Activated CD4-positive, alpha-beta T cell treated with anti-CD3 and anti-CD28 coated beads for 4 hours (primary cell): ENCODE measurements at places on chromosomes 5 and 9.

DNA sequence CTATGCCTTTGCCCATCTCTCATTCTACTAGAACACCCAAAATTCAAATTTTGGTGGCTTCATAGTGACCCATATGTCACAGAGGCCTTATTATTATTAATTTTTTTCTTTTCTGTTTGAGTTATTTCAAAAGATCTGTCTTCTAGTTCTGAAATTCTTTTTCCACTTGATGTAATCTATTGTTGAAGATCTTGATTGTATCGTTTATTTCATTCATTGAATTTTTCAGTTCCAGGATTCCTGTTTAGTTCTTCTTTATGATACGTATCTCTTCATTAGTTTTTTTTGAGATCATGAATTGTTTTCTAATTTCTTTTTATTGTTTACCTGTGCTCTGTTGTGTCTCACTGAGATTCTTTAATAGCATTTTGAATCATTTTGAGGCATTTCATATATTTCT lies 24.6 kb upstream of the APBA1 start:
- no peak for DNase-seq

- DNase-seq, result no peak
Observed at GRCh38 chr5:113271745-113272454, 162.9 kb downstream of the TSSK1B start.

DNA sequence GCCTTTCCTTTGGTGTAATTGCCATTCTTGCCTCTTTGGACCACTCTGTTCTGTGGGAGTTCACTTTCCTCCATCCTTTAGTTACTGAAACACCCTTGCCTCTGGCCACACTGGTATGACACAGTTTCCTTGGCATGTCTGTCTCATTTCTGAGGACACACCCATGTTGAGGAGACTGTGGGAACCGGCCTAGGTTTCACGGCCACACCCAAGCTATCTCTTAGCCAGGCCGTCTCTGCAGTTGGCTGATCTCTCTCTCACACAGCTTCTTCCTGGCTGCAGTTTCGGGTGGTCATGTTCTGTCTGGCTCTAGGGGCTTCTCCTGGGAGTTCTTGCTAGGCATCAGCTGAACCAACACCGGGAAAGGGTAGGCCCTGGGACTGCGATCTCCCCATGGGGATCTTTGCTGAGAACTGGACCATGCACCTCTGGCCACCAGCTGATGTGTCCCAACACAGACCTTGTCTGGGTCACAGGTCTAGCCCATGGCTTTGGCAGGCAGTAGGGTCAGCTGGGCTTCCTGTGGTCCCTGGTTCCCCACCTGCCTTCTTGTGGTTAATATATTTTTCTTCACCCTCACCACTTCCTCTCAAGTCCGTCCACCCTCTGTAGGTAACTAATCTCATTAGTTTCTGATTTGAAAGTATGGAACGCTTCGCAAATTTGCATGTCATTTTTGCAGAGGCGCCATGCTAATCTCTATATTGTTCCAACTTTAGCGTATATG lies 24.9 kb downstream of the ARHGEF37 start:
- no peak for DNase-seq

DNA sequence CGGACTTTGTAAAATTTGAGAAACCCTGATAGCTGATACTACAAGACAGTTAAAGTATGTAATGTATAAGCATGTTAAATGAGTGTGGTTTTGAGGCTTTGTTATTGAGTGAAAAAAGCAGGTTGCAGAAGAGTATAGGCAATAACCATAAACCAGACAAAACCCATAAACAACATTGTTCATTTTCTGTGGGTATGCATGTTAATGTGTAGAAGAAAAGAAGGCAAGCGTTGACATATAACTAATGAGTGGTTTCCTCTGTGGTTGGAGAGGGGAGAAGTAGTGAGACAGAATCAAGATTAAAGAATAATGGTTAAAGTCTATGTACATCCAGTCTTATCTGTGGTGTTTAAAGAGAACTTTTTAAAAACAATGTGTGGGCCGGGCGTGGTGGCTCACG lies 26.2 kb downstream of the RAD23B start:
- DNase-seq, result no peak

DNA sequence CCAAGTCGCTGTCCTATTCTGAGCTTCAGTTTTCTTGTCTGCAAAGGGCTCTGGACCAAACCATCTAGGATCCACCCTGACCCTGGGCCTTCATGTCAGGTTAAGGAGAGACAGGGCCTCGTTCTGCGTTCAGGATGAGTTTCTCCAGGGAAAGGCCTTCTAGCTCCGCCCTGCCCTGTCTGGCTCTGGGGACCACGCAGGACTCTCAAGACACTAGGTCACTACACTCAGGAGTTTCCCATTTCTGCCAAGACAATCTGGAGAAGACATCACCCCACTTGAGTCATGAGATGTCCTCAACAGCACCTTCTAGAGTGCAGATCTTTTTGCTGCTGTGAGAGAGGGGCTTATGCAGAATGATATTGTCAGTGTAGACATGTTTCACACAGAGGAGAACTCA lies 53.2 kb upstream of the KCNMB1 start:
- DNase-seq, result no peak

DNA sequence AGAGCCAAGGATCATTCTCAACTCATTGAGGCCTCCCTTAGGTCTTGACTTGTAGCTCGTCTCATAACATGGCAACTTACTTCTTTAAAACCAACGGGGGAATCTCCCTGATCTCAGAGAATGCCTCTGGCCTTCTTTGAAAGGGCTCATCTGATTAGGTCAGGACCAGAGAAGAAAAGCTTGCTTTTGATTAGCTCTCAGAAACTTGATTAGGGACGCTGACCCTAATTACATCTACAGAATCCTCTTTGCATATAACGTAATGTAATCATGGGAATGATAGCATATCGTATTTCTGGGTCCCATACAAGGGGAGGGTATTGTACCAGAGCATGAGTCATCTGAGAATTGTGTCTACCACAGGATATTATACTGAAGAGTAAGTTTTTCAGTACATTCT lies 125.1 kb upstream of the SH3GL2 start:
- no peak for DNase-seq

DNA sequence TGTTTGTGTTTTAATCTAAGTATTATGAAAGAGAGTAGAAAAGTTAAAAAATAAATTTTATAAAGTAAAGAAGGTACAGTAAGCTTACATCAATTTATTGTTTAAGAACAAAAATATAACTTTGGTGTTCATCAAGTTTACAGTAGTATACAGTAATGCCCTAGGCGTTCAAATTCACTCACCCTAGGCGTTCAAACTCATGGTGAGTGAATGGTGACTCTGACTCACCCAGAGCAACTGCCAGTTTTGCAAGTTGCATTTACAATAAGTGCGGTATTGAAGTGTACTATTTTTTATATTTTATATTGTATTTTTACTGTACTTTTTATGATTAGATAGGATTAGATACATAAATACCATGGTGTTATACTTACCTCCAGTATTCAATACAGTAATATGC lies 421.3 kb downstream of the CDH12 start:
- no peak for DNase-seq

DNA sequence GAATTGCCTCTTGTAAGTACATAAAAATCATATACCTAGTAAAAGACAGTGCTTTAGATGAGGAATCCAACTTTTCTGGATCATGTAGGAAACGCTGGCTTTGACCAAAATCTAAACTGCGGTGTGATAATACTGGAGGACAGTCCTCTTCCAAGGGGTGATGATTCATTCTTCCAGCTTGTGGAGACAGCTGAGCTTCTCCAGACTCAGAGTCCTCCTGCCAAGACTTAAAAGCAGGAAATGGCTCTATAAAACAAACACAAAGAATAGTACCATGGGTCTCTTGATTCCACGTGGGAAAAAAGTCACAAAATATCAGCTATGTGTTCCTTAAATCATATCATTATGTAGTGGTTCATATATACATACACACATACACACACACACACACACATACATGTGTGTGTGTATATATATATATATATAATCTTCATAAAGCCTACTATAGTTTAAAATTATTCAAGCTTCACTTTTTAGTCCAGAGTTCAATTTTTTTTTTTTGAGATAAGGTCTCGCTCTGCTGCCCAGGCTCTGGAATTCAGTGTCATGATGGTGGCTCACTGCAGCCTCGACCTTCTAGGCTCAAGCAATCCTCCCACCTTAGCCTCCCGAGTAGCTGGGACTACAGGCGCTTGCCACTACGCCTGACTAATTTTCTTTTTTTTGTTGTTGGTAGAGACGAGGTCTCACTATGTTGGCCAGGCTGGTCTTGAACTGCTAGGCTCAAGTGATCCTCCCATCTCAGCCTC lies 65.0 kb downstream of the PKD2L2 start:
- no peak for DNase-seq

- no peak for DNase-seq
Observed at GRCh38 chr5:125180231-125180829, 433.9 kb upstream of the ZNF608 start.

- no peak for DNase-seq
Observed at GRCh38 chr9:72947984-72948465, 4.8 kb downstream of the ALDH1A1 start.

GRCh38 chr5:115460472-115460871 lies 84.1 kb downstream of the FEM1C start:
- no peak for DNase-seq

DNA sequence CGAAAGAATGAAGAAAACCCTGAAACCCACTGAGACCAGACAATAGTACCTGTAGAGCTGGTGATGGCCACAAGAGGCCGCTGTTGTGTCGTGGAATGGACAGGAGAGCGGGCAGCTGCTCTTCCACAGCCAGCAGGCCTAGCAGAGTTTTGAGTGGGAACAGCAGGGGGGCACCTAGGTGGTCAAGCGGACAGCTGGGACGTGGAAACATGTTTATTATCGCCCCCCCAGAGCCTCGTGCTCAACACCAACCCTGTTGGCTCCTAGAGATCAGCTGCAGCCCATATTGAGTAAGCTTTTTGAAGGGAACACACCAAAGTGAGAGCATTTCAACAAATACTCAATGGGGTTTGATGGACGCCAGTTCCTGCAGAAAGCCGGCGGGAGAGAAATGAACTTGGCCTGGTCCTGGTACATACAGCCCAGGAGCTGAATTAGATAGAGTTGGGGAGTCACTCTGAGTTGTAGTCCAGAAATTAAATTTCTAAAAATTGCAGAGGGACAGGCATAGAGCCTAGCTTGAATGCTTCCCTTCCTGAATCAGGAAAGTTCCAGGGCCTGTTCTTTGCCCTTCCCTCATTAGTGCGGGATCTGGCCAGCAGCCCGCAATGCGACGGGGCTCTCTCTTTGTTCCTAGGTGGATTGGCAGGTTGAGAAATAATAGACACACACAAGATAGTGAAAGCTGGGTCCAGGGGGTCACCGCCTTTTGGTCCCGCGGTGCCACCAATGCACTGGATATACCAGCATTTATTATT lies 33.8 kb downstream of the MFAP3 start:
- peak; percentile 87 for DNase-seq

DNA sequence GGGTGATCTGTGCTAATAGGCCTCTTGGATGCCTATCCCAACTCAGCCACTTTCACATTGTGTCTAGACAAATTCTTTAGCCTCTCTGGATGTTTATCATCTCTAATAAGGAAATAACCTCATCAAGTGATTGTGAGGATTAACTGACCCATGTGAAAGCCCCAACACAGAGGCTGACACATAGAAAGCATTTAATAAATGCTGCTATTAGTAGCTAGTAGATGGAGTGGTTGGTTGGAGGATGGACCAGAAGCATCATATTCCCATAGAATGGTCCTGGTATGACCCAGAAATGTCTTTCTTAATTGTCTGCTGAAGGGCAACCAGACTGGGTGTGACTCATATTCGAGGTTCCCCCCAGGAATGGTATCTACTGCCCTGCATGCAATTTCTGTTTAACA lies 124.4 kb downstream of the PIK3R1 start:
- no peak for DNase-seq

DNA sequence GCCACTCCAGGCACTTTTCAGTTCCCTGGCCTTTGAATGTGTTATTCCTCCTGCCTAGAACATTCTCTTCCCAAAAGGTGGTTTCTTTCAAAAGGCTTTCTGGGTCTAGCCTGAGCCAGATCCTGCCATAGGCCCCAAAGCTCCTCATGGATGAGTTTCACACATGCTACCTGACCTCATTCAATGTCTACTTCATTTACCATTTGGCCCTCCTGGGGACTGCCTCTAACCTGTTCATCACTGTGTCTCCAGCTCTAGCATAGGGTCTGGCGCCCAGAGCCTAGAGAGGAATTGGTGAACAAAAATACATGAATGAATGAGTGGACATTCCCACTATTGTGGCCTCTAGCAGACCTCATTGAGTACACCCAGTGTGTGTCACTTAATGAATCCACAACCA lies 5.4 kb upstream of the P4HA2 start:
- no peak for DNase-seq

DNA sequence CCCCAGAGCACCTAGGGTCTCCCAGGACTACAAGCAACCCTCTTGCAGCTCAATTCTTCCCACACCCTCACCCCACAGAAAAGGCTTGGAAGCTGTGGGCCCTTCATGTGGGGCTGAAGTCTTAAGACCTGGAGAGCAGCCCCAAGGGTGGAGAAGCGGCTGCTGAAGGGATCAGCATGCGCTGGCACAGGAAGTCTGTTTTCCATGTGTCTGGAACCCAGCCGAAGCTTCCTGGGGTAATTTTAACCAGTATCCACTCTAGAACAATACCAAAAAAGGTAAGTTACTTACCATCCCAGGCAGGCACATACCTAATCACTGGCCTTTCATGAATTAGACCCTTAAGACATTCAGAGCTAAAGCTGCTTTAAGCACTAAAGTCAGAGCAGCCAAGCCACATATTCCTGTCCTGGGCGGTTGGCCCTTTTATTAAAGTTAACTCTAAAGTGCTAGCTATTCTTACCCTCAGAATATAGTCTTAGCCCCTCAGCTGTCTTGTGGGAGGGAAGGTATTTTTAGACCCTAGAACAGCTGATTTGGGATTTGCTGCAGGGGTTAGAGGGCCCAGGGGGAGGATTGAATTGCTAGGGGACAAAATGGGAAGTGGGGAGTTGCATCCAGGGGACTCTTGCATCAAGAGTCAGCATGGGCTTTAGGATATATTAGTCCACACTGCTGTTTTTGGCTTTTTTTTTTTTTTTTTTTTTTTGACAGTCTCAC lies 6.9 kb downstream of the IL17B start:
- no peak for DNase-seq

DNA sequence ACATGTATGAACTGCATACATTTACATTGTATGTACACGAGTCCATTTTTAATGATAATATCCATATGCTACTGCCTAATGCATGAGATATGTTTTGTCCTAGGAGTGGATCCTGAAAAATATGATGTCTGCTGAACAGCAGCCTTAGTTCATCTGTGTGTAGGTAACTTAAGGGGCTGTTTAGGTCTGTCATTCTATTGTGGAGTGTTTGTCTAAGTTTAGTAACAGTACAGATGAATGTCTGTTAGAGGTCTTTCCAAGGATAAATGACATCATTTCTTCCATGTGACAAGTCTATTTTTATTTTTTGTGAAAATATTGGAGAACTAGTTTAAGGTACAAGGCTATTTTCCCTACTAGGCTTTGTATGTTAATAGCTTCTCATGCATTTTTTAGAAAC lies 22.6 kb upstream of the CCDC112 start:
- DNase-seq, result no peak

DNA sequence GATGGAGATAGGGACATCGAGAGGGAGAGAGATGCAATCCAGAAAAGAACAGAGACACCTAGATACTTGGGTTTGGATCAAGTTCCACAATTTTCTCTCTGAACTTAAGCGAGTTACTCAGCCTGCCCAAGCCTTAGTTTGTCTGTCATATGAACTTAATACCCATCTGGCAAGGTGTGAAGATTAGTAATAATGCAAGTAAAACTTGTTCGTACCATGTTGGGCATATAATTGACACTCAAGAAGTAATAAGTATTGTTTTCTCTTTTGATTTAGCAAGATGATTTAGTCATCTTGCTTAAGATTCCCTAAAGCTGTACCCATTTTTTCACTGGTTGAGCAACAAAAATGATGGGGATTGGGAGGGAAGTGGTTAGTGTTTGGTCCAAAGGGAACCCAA lies 7.5 kb downstream of the RABGAP1 start:
- DNase-seq, result no peak

GRCh38 chr5:173222466-173222865 lies 12.5 kb downstream of the NKX2-5 start:
- no peak for DNase-seq
